Mesendoderm (in vitro differentiated cells): ENCODE measurements at places on chromosomes 13 and 19.

GRCh38 chr13:39811051-39811450 lies 155.6 kb downstream of the COG6 start:
- H3K36me3 ChIP-seq = no peaks in the 10 kb centered on the region
- H3K4me1 ChIP-seq = no peaks in the 10 kb centered on the region
- H3K4me3 ChIP-seq = no peak overlapping the region

- no peak for DNase-seq
- H3K27me3 ChIP-seq = peaks cover 37% of the 10 kb centered on the region
- H3K36me3 ChIP-seq = no peaks in the 10 kb centered on the region
- no peaks in the 10 kb centered on the region for H3K4me1 ChIP-seq
- H3K27ac ChIP-seq = no peak overlapping the region
Observed at GRCh38 chr19:16327169-16327475, 2.5 kb downstream of the KLF2 start.

GRCh38 chr19:48991011-48991609 lies 2.0 kb downstream of the GYS1 start:
- H3K36me3 ChIP-seq = no peaks in the 10 kb centered on the region
- no peak overlapping the region for H3K4me3 ChIP-seq
- H3K27me3 ChIP-seq = no peaks in the 10 kb centered on the region

GRCh38 chr19:27920774-27921173 lies 1292.2 kb downstream of the UQCRFS1 start:
- H3K27ac ChIP-seq = no peak overlapping the region
- H3K27me3 ChIP-seq = no peaks in the 10 kb centered on the region
- H3K4me1 ChIP-seq = no peaks in the 10 kb centered on the region
- H3K36me3 ChIP-seq = no peaks in the 10 kb centered on the region
- no peak for DNase-seq
- no peak overlapping the region for H3K4me3 ChIP-seq

- H3K4me1 ChIP-seq = no peaks in the 10 kb centered on the region
- peak; percentile 83 for DNase-seq
- H3K27me3 ChIP-seq = no peaks in the 10 kb centered on the region
- H3K27ac ChIP-seq = no peak overlapping the region
- no peaks in the 10 kb centered on the region for H3K36me3 ChIP-seq
- no peak overlapping the region for H3K4me3 ChIP-seq
Observed at GRCh38 chr19:6047741-6048251, 62.5 kb downstream of the RFX2 start.

GRCh38 chr19:1374250-1374577 lies 9.5 kb upstream of the NDUFS7 start:
- H3K27ac ChIP-seq = no peak overlapping the region
- no peaks in the 10 kb centered on the region for H3K27me3 ChIP-seq
- DNase-seq = no peak
- H3K36me3 ChIP-seq = peaks cover 14% of the 10 kb centered on the region
- no peak overlapping the region for H3K4me3 ChIP-seq

- DNase-seq = peak; percentile 74
- H3K4me1 ChIP-seq = peaks cover 4% of the 10 kb centered on the region
- H3K27me3 ChIP-seq = no peaks in the 10 kb centered on the region
- H3K4me3 ChIP-seq = peak overlapping the region; percentile 3
Observed at GRCh38 chr19:12937093-12937926, 1.1 kb upstream of the CALR start.

DNA sequence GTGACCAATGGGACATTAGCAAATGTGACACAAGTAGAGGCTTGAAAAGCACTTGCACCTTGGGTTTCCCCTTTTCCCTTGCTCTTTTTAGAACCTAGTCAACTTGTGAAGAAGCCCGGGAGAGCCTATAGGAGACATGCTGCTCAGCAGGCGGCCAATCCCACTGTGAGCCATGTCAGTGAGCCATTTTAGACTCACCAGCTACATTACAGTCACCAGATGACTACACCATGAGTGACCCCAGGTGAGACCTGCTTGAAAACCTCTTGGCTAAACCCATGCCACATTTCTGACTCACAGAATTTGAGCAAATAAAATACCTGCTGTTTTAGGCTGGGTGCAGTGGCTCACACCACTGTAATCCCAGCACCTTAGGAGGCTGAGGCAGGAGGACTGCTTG lies 317.5 kb downstream of the KLF12 start:
- no peak overlapping the region for H3K4me3 ChIP-seq
- no peaks in the 10 kb centered on the region for H3K27me3 ChIP-seq
- no peaks in the 10 kb centered on the region for H3K36me3 ChIP-seq
- H3K4me1 ChIP-seq = no peaks in the 10 kb centered on the region
- no peak overlapping the region for H3K27ac ChIP-seq
- no peak for DNase-seq

DNA sequence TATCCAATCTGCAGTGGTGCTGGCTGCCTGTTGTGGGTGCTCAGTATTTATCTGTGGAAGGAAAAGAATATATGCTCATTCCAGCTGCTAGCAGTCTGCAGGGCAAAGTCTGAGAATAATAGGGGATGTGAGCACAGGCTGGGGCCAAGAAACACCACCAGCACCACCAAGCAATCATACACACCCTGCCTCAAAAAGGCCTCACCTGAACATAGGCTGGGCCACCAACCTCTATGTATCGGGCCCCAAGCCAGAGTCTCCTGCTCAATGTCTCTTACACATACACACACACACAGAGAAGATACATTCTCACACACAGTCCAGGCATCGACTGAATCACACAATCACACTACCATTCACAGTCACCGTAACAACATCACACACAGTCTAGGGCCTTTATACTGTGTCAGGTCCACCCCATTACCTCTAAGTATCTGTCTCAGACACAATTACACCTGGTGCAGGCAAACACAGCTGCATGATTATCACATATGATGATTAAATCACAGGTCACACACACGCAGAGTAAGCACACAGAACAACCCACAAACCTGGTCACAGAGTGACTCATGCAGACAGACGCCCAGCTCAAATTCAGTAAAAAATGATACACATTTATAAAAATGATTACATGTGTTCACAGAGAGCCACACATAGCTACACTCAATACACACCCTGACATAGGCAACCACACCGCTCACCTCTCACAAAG lies 1.3 kb upstream of the ZSCAN22 start:
- H3K4me1 ChIP-seq = no peaks in the 10 kb centered on the region
- H3K27me3 ChIP-seq = no peaks in the 10 kb centered on the region
- H3K27ac ChIP-seq = no peak overlapping the region
- H3K36me3 ChIP-seq = no peaks in the 10 kb centered on the region
- DNase-seq = no peak
- no peak overlapping the region for H3K4me3 ChIP-seq

GRCh38 chr13:27273658-27274425 lies 3.2 kb downstream of the RASL11A start:
- no peak overlapping the region for H3K27ac ChIP-seq
- no peaks in the 10 kb centered on the region for H3K36me3 ChIP-seq
- H3K4me3 ChIP-seq = no peak overlapping the region
- no peaks in the 10 kb centered on the region for H3K4me1 ChIP-seq
- no peaks in the 10 kb centered on the region for H3K27me3 ChIP-seq

- H3K36me3 ChIP-seq = no peaks in the 10 kb centered on the region
- no peak overlapping the region for H3K27ac ChIP-seq
- H3K4me1 ChIP-seq = no peaks in the 10 kb centered on the region
- no peak overlapping the region for H3K4me3 ChIP-seq
Observed at GRCh38 chr19:3710265-3710812, 2.2 kb downstream of the TJP3 start.

DNA sequence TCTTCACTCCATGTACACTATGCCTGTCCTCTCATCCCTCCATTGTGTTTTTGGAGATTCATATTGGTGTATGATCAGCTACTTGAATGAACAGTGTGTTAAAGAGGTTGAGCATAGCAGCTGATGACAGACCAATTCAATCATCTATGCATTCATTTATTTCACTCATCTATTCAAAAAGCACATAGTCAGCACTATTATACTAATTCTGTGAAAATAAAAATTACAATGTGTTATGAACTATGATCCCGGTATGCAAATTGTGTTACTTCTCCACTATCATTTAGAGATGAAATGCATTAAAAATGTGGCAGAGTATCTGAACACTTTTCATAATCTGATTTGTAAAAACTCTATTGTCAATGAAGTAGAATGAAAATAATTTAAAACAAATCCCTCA lies 5.9 kb downstream of the TRPC4 start:
- H3K4me3 ChIP-seq = no peak overlapping the region
- no peaks in the 10 kb centered on the region for H3K4me1 ChIP-seq
- H3K36me3 ChIP-seq = no peaks in the 10 kb centered on the region
- H3K27me3 ChIP-seq = no peaks in the 10 kb centered on the region

GRCh38 chr13:66940113-66940512 lies 290.0 kb downstream of the PCDH9 start:
- H3K27me3 ChIP-seq = no peaks in the 10 kb centered on the region
- no peaks in the 10 kb centered on the region for H3K36me3 ChIP-seq
- H3K4me3 ChIP-seq = no peak overlapping the region

DNA sequence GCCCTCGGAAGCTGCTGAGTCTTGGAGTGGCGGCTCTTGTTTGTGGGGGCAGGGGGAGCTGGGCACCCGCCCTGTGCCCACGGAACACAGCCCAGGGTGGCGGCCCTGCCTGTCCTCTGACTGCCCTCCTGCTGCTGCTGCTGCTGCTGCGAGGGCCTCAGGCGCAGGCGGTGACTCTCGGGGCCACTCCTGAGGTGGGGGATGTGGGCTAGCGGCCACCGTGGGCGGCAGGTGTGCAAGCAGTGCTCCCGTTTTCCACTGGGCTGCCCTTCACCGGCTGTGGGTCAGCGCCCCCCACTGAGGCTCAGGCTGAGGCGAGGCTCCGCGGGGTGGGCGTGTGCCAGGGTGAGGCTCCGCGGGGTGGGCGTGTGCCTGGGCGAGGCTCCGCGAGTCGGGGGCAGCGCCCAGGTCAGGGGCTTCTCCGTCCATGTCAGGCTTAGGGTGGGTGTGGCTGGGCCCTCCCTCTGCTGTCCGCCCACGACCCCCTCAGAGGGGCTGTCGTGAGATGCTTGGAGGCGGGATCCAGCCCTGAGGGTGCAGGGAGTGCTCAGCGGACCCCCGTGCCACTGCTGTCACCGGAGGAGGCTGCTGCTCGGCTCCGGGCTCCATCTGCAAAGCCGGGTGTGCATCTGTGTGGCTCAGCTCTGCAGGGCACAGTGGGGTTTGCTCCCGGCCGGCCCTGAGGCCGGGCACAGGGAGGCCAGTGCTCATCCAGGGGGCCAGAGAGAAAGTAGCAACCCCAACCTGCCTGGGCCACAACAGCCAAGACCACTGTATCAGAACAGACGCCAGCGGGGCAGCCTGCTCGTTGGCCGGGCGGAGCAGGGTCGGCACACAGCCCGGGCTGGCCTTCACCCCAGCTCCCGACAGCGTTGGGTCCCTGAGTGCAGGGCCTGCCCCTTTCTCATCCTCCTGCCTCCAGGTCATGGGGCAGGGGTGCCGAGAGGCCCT lies 14.5 kb downstream of the CSNK1G2 start:
- no peaks in the 10 kb centered on the region for H3K4me1 ChIP-seq
- DNase-seq = no peak
- no peak overlapping the region for H3K4me3 ChIP-seq
- no peak overlapping the region for H3K27ac ChIP-seq
- H3K36me3 ChIP-seq = peaks cover 2% of the 10 kb centered on the region

DNA sequence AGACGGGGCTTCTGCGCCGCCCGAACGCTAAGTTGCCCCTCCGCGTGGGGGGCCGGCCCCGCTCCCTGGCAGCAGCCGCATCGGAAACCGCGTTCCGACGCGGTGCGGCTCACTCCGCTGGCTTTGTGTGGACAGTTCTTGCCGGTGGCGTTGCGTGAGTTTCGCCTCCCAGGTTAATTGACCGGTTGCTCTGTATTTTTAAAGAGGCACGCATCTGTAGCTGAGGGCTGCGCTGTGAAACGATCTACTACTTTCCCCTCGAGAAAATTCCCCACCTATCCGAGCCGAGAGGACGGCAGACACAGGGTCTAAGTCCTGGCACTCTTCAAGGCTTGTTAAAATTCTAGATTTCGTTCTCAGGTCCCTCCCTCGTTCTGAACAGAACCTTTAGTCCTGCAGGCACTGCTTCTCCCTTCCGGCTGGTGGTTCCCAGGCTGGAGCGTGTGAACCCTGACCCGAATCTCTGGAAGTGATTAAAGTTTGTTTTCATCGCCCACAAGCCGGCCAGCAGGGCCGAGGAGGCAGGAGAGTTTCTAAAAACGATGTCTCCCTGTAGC lies 933 bp downstream of the ARHGEF7 start:
- peak overlapping the region; percentile 35 for H3K4me3 ChIP-seq
- H3K36me3 ChIP-seq = no peaks in the 10 kb centered on the region
- H3K4me1 ChIP-seq = no peaks in the 10 kb centered on the region
- peak; percentile 47 for DNase-seq
- H3K27me3 ChIP-seq = peaks cover 21% of the 10 kb centered on the region

DNA sequence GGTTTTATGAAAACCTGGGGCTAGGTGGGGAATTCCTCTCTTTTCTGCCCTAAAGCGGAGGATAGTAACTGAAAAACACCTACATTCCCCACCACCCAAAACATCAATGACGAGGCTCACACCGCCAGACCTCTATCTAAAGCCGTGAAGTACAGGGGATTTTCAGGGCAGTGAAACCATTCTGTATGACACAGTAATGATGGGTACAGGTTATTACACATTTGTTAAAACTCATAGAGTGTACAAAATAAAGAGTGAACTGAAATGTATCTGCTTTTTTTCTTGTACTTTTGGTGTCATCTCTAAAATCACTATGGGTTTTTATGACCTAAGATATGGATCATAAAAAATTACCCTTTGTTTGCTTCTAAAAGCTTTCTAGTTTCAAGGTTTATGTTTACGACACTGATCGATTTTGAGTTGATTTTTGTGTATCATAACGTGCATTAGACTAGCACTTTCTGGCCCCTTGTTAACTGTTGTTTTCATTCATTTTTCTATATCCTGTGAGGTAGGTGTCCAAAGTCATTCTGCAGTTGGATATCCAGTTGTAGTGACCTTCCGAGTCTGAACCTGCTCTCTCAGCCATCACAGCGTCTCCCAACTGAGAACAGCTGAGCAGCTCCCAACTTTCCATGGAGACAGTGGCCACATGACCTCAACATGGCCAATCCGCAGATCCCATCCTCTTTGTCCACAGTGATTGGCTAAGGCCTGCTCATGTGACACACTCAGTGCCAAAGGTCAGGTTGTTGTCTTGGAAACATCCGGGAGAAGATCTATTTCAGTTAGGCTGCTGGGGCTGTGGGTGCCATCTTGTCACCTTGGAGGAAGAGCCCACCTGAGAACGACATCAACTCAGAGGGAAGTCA lies 10.3 kb downstream of the MBD3L2B start:
- no peaks in the 10 kb centered on the region for H3K27me3 ChIP-seq
- no peaks in the 10 kb centered on the region for H3K4me1 ChIP-seq
- no peak overlapping the region for H3K27ac ChIP-seq
- H3K36me3 ChIP-seq = no peaks in the 10 kb centered on the region

GRCh38 chr19:53989600-53990533 lies 1.6 kb upstream of the CACNG6 start:
- DNase-seq = no peak
- no peak overlapping the region for H3K27ac ChIP-seq
- no peaks in the 10 kb centered on the region for H3K36me3 ChIP-seq
- H3K4me1 ChIP-seq = no peaks in the 10 kb centered on the region
